ENCODE measurements at places on chromosomes 12 and 14. TPM values are rescaled to one million over a fixed set of nuclear protein-coding genes. Genes with fewer than 3 reads are reported as not detected.
A peak's percentile ranks its signal among the peaks of the same experiment; 100 is the strongest.

DNA sequence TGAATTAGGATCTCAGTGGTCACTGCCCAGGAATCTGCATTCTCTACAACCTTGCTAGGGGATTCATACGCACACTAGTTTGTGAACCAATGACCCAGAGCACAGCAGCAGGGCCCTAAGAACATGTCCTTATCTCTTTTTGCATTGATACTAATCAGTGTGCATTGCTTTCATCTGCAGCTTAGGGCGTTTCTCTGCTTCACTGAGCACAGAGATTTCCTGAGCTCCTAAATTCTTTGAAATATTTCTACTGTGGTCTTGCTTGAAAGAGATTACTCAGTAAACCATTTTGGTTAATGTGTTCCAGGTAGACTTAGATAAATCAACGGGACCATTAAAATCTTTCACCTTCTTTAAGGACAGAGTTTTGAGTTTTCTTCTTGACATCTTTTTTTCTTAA is 351.3 kb upstream of the KITLG start:
- no peak overlapping the region for H3K27ac ChIP-seq
- H3K4me3 ChIP-seq: no peak overlapping the region
- H3K36me3 ChIP-seq: no peaks in the 10 kb centered on the region
- no peak for DNase-seq

DNA sequence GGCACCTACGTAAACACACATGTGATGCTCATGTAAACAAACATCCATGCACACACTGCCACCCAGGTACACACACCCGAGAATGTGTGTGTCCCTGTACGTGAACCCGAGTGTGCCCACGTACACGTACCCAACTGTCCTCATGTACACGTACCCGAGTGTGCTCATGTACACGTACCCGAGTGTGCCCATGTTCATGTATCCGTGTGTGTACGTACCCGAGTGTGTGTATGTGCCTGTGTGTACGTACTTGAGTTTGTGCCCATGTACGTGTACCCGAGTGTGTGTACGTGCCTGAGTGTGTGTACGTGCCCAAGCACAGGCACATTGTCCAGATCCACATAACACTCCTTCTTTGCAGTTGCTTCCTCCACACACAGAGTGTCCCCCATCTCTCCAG is 45.0 kb downstream of the LRCOL1 start:
- peaks cover 5% of the 10 kb centered on the region for H3K4me1 ChIP-seq
- no peak overlapping the region for H3K4me3 ChIP-seq
- no peak for DNase-seq
- no peaks in the 10 kb centered on the region for H3K36me3 ChIP-seq
- no peaks in the 10 kb centered on the region for H3K27me3 ChIP-seq

DNA sequence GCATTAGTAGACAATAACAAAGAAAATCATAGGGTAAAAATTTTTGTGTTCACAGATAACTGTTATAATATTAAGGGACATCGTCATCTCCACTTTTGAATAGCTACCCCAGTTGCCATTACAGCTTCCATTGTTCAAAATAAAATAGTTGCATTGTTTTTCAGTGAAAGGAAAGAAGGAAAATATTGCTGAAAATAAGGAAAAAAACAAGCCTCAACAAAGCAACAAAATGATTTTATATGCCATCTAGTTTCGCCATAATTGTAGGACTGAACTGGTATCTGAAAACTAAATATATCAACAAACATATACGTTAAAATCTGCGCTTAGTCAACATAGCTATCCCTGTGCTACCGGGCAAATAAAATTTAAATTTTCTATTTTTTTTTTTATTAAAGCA is 3.3 kb downstream of the CDK17 start:
- H3K4me1 ChIP-seq: peaks cover 43% of the 10 kb centered on the region

- H3K4me1 ChIP-seq: peaks cover 31% of the 10 kb centered on the region
- H3K27ac ChIP-seq: peak overlapping the region; percentile 75
- DNase-seq: peak; percentile 40
- peaks cover 26% of the 10 kb centered on the region for H3K27me3 ChIP-seq
- peak overlapping the region; percentile 49 for H3K4me3 ChIP-seq
- no peaks in the 10 kb centered on the region for H3K36me3 ChIP-seq
Observed at GRCh38 chr12:6074427-6074826, 50.0 kb downstream of the VWF start.

DNA sequence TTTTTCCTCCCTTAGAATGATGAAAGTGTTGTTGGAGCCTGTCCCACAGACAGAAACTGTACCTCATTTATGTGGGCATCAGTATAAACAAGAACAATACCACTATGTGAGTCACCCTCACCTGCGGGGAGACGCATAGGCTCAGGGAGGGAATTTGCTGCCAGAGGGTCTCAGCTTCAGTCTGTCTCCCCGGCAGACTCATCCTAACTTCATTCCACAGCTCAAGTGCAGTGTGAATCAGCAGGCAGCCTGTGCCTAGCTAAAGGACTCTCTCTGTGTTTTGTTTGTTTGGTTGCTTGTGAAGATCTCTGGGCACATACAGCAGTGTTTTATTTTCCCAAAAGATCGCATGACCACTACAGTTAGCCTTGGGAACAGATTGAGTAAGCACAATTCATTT is 98.9 kb downstream of the PRKCH start:
- H3K4me1 ChIP-seq: peaks cover 24% of the 10 kb centered on the region
- peak overlapping the region; percentile 28 for H3K27ac ChIP-seq

GRCh38 chr14:61805451-61805850 is 43.2 kb downstream of the SNAPC1 start:
- H3K4me3 ChIP-seq: no peak overlapping the region
- H3K4me1 ChIP-seq: peaks cover 3% of the 10 kb centered on the region
- H3K36me3 ChIP-seq: no peaks in the 10 kb centered on the region
- peaks cover 23% of the 10 kb centered on the region for H3K27me3 ChIP-seq

GRCh38 chr14:59728304-59728703 is 142.3 kb downstream of the RTN1 start:
- no peak for DNase-seq
- no peaks in the 10 kb centered on the region for H3K27me3 ChIP-seq
- no peak overlapping the region for H3K4me3 ChIP-seq
- H3K4me1 ChIP-seq: no peaks in the 10 kb centered on the region
- H3K27ac ChIP-seq: no peak overlapping the region

DNA sequence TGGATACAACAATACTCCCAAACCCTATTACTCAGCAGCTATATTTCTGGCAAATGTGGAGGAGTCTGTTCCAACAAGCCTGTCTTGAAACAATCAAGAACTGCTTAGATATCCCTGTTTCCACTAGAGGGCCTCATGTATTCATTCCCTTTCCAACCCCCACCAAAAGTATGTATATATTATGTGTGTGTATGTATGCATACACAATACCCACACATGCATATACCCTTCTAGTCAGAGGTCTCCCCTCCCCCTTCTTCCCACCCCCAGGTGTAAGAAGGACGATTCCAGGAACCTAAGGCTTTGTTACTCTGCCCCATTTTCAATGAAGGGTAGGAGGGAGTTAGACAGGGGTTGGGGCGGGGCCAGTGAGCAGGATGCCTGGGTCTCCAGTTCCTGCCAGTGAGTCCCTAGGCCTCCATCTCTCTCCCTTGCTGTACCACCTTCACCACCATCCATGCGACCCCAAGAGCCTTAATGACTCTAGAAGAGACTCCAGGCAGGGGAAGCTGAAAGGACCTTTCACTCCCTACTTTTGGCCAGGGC is at the start of gene DGKA:
Gene DGKA, plus strand, starts transcription at position 392 of the 546 bp plus-strand sequence. CDS start 5,342 bp downstream, outside the sequence.
- H3K36me3 ChIP-seq: peaks cover 62% of the 10 kb centered on the region
- H3K27ac ChIP-seq: peak within 1 kb of the TSS; percentile 99
- H3K4me3 ChIP-seq: peak within 1 kb of the TSS; percentile 89
- H3K27me3 ChIP-seq: no peaks in the 10 kb centered on the region
- peaks cover 42% of the 10 kb centered on the region for H3K4me1 ChIP-seq

- peak overlapping the region; percentile 57 for H3K4me3 ChIP-seq
Observed at GRCh38 chr14:23119363-23120327, 590 bp upstream of the CEBPE start.

DNA sequence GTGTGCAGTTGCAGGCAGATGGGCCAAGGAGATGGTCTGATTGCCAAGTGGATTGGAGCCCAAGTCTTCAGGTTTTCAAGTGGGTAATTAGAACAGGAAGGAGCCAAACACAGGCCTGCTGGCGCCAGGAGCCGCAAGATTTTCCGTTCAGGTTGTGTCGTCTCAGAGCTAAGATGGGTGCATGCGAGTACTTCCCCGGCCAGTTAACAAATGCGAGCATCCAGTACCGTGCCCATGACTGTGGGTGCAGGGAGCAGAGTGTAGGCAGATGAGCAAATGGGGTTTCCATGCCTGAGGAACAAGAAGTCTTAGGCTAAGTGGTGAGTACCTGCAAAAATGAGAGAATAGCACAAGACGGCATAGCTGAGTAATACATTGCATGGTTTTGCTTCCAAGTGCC is 90.5 kb downstream of the CHST11 start:
- no peak overlapping the region for H3K27ac ChIP-seq
- peaks cover 46% of the 10 kb centered on the region for H3K36me3 ChIP-seq
- H3K4me3 ChIP-seq: no peak overlapping the region
- H3K4me1 ChIP-seq: peaks cover 43% of the 10 kb centered on the region

GRCh38 chr14:85471156-85471555 is 58.8 kb upstream of the FLRT2 start:
- DNase-seq: no peak
- H3K27me3 ChIP-seq: no peaks in the 10 kb centered on the region
- no peaks in the 10 kb centered on the region for H3K36me3 ChIP-seq
- H3K4me3 ChIP-seq: no peak overlapping the region
- H3K27ac ChIP-seq: no peak overlapping the region

DNA sequence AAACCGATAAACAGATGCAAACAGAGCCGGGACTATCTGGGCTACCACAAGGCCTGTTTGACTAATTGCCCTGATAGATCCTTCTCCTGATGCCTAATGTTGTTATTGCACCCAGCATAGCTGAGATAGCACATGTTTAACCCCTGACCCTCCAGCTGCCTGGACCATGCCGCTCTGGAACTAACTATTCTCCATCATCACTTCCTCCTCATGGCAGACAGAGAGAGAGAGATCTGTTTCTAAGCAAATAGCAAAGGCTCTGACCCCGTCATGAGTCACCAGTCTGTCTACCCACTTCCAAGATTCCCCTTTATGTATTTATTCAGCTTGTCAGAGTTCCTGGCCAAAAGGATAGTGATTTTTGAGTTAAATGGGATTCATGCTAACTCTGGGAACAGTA is 58.2 kb upstream of the FLRT2 start:
- no peak overlapping the region for H3K27ac ChIP-seq
- no peak for DNase-seq
- H3K27me3 ChIP-seq: no peaks in the 10 kb centered on the region
- H3K4me3 ChIP-seq: no peak overlapping the region
- no peaks in the 10 kb centered on the region for H3K4me1 ChIP-seq

DNA sequence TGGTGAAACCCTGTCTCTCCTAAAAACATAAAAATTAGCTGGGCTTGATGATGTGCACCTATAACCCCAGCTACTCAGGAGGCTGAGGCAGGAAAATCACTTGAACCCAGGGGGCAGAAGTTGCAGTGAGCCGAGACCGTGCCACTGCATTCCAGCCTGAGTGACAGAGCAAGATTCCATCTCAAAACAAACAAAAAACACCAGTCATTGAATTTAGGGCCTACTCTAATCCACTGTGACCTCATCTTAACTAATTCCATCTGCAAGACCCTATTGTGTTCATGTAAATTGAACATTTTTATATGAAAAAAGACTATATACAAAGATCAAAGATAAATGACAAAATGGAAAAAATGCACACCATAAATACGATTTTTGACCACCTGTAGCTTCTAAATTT is 17.8 kb downstream of the KCNMB4 start:
- H3K36me3 ChIP-seq: no peaks in the 10 kb centered on the region
- no peak for DNase-seq
- H3K27me3 ChIP-seq: no peaks in the 10 kb centered on the region
- no peak overlapping the region for H3K4me3 ChIP-seq

DNA sequence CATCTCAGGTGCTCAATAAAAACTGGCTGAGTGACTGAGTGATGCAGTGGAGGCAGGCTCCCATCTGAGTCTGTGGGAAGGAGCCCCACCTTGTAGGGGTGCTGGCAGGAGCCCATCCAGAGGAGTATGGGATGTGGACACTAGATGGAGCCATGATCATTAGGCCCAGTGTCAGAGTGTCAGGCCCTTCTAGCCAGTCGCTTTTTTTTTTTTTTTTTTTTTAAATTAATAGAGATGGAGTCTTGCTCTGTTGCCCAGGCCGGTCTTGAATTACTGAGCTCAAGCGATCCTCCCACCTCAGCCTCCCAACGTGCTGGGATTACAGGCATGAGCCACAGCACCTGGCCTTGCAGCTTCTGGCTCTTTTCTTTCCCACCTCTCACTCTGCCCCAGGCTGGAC is 11.5 kb downstream of the RITA1 start:
- no peaks in the 10 kb centered on the region for H3K27me3 ChIP-seq
- H3K36me3 ChIP-seq: peaks cover 5% of the 10 kb centered on the region
- peaks cover 19% of the 10 kb centered on the region for H3K4me1 ChIP-seq

- DNase-seq: no peak
- peaks cover 14% of the 10 kb centered on the region for H3K4me1 ChIP-seq
- H3K27ac ChIP-seq: no peak overlapping the region
- H3K27me3 ChIP-seq: no peaks in the 10 kb centered on the region
- no peak overlapping the region for H3K4me3 ChIP-seq
Observed at GRCh38 chr14:59282378-59282765, 93.9 kb downstream of the DAAM1 start.

DNA sequence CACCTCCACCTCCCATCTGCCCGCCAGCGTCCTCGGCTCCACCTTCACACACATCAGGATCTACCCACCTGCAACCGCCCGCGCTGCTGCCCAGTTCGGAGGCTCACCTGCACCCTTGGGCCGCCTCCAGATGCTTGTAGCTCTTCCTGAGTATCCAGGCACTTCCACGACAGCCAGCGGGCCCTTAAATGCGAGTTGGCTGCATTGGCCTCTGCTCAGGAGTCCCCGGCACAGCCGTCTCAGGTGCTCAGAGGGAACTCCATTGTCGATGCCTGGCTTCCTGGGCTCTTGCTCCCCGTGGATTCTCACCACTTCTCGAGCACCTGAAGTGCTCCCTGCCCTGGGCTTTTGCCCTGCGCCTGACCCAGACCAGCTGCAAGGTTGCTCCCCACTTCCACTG is 21.9 kb upstream of the CDCA4 start:
- H3K36me3 ChIP-seq: no peaks in the 10 kb centered on the region
- H3K4me1 ChIP-seq: peaks cover 12% of the 10 kb centered on the region
- DNase-seq: no peak
- peaks cover 4% of the 10 kb centered on the region for H3K27me3 ChIP-seq
- no peak overlapping the region for H3K4me3 ChIP-seq

- peak overlapping the region; percentile 86 for H3K27ac ChIP-seq
- H3K27me3 ChIP-seq: no peaks in the 10 kb centered on the region
- peak; percentile 51 for DNase-seq
- H3K36me3 ChIP-seq: peaks cover 64% of the 10 kb centered on the region
- H3K4me1 ChIP-seq: peaks cover 92% of the 10 kb centered on the region
Observed at GRCh38 chr14:61341275-61342206, 20.2 kb downstream of the PRKCH start.

GRCh38 chr12:65690477-65690876 is 133.8 kb upstream of the HMGA2 start:
- H3K27ac ChIP-seq: no peak overlapping the region
- no peak for DNase-seq
- no peaks in the 10 kb centered on the region for H3K4me1 ChIP-seq
- no peak overlapping the region for H3K4me3 ChIP-seq
- no peaks in the 10 kb centered on the region for H3K36me3 ChIP-seq

CPNE6 gene
- total RNA-seq: not detected

CFAP54 gene
- 0.23 TPM for total RNA-seq

BIN2 gene
- 200 TPM for total RNA-seq

SOCS2 gene
- 31.6 TPM for total RNA-seq

CCDC60 gene
- not detected for total RNA-seq
